Daoy (cell line): ENCODE measurements at places on chromosomes 11 and 22. TPM values are rescaled to one million over a fixed set of nuclear protein-coding genes. Genes with fewer than 3 reads are reported as not detected.

Gene IFITM1
- 1.2 TPM in 2 replicates for total RNA-seq

Gene TMEM218
- total RNA-seq: 25.1 and 32.0 TPM in 2 replicates

Gene ASCL3
- not detected in 2 replicates for total RNA-seq

Gene MRGPRG
- total RNA-seq: not detected in 2 replicates

Gene CLP1
- 27.7 and 38.4 TPM in 2 replicates for total RNA-seq

DNA sequence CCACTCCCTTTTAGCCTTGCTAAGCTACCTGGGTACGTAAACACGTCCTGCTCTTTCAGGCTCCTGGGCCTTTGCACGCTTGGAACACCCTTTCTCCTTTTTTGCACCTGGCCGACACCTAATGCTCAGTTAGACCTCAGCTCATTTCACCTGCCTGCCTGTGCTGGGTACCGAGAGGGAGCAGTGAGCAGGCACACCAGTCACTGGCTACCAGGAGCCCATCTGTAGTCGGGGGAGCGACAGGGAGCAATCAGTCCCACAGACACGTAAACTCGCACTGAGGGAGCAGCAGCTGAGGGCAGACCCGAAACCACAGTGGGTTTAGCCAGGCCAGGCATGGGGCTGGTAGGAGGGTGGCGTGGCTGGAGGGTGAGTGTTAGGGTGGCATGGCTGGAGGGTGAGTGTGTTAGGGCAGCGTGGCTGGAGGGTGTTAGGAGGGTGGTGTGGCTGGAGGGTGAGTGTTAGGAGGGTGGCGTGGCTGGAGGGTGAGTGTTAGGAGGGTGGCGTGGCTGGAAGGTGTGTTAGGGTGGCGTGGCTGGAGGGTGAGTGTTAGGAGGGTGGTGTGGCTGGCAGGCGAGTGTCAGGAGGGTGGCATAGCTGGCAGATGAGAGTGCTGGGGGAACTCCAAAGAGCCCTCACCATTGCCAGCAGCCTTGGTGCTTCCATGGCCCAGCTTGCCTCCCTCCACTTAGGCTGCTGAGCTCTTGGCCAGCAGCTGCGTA lies 6.4 kb upstream of the GTSE1 start:
- no peak for DNase-seq

DNA sequence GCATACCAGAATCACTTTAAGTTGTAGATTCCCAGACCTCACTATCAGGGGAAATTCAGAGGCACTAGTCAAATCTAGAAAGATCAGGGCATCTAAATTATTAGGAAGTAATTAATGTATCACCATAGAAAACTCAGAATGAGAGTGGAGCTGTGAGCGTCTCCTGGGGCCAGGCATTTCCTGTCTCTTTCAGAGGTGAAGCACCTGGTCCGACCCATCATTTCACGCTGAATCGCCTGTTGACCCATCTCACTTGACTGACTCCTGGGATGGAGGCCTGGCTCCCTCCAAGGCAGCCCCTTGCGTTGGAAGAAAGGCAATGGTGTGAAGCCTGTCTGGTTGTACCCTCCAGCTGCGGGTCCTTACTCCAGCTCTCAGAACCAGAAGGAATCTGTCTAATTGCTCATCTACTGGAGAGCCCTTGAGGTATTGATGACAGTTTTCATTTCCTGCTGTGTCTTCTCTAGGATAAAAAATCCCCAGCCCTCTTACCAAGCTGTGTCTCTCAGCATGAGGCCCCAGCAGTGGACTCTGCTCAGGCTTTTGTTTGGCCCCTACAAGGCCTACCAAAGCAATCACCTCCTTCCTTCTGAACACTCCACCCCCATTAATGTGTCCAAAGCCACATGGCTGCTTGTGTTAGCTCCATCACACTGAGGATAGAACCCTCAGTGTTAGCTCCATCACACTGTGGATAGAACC lies 93.2 kb upstream of the SYT13 start:
- DNase-seq: no peak

GRCh38 chr11:96481204-96481603 lies 91.4 kb downstream of the JRKL start:
- DNase-seq: no peak

DNA sequence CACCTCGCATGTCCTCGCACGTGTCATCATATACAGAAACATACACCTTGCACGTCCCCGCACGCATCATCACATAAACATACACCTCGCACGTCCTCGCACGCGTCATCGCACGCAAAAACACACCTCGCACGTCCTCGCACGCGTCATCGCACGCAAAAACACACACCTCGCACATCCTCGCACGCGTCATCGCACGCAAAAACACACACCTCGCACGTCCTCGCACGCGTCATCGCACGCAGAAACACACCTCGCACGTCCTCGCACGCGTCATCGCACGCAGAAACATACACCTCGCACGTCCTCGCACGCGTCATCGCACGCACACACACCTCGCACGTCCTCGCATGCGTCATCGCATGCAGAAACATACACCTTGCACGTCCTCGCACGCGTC lies 16.7 kb downstream of the IGSF9B start:
- DNase-seq: no peak

DNA sequence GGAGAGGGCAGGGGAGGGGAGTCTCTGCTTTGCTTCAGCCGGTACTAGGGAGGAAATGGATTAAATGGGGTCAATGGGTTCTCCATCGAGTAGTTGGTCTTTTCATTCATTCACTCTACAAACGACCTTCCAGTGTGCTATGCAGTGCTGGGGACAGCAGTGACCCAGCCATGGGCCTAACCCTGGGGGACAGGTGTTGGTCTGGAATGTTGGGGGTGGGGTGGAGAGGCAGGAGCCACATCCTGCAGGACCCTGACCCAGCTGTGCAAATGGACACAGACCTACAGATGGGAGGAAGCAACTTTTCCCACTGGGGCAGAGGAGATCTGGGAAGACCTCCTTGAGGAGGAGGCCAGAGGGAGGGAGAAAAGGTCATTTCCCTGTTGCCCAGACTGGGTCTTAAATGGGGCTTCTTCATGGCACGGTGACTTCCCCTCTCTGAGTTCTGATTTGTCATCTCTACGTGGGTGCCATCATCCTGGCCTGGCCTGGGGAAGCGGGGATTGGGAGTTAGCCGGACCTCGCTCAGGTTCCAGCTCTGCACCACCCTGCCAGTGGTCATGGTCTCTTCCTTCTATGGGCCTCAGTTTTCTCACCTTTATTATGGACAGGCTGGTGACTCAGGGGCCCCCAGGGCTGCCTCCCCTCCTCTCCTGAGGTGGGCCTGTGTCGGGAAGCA lies 2.0 kb downstream of the CYTH4 start:
- DNase-seq: no peak

- no peak for DNase-seq
These were observed 44.0 kb downstream of the SMIM38 start for GRCh38 chr11:69199583-69200315.

DNA sequence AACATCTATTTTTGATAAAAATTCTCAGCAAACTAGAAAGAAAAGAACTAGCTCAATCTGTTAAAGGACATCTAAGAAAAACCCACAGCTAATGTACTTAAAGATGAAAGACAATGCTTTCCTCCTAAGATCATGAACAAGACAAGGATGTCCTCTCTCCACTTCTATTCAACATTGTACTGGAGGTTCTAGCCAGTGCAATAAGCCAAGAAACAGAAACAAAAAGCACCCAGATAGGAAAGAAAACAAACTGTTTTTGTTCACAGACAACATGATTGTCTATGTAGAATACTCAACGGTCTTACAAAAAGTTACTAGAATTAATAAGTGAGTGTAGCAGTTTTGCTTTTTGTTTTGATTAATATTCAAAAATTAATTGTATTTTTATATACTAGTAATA lies 7.8 kb downstream of the CD3D start:
- DNase-seq: no peak
